ENCODE measurements at places on chromosomes 11 and 22.

GRCh38 chr22:44099696-44100095 is 75.6 kb downstream of the PARVB start:
- DNase-seq: no peak

- DNase-seq: no peak
Measured at GRCh38 chr11:12276356-12276755, 101.0 kb upstream of the PARVA start.

DNA sequence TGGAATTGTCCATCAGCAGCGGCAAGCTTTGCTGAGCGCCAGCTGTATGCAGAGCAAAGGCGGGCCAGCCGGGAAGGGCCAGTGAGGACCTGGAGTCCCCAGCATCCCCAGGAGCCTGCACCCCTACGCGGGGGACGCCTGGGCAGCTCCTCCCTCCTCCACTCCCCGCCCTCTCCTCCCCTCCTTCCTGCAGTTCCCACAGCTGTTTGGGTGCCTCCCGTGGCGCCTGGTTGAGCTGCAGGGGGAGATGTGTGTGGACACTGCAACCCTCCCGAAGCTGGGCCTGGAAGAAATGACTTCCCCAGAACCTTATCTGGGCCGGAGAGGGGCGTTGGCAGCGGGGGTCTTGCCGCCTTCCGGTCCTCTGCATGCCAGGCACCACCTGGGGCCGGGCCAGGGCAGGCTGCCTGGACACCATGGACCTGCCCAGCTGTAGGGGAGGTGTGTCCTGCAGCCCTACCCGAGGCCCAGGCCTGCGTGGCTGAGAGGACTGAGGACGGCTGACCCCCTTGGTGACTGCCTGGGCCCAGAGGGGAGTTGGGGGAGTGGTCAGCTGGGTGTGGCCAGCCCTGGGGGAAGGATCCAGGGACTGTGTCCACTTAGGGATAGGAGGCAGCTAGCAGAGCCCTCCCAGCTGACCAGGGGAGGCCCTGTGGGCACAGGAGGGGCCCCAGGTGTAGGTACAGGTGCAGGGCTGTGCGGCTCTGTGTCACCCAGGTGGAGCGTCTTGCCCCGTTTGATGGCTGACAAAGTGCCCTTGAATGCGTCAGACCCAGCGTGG is 16.8 kb upstream of the MUC6 start:
- no peak for DNase-seq

DNA sequence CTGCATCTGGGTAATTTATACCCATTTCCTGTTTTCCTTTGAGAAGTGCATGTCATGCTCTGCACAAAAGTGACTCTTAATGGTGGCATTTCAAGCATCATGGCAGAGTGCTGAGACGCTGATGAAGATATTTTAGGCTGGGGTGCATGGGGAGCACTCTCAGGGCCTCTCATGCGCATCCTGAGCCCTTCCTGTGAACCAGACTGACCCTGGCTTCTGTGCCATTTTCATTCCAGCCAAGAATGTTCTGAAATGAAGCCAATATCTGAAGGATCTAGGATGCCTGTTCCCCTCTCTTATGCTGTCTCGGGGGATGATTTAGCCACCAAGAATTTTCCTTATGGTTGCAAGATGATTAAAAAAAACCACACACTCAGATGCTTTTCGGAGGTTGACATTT is 61.5 kb downstream of the MIAT start:
- DNase-seq: no peak

- no peak for DNase-seq
Measured at GRCh38 chr22:47228767-47229166, 466.3 kb downstream of the TBC1D22A start.

DNA sequence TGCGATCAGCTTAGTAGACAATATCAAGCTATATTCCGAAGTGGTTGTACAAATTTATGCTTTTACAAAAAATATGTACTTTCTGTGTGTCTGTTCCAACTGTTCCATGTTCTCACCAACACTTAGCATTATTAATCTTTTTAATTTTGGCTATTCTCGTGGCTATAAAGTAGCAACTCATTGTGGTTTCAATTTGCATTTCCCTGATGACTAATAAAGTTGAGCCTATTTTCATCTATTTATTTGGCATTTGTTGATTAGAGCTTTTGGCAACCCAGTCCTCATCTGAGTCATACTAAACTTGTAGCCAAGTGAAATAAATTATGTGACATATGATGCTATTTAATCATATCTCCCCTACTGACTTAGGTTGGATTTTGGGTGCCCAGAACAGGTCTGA is 115.9 kb downstream of the FBXO7 start:
- DNase-seq: no peak

DNA sequence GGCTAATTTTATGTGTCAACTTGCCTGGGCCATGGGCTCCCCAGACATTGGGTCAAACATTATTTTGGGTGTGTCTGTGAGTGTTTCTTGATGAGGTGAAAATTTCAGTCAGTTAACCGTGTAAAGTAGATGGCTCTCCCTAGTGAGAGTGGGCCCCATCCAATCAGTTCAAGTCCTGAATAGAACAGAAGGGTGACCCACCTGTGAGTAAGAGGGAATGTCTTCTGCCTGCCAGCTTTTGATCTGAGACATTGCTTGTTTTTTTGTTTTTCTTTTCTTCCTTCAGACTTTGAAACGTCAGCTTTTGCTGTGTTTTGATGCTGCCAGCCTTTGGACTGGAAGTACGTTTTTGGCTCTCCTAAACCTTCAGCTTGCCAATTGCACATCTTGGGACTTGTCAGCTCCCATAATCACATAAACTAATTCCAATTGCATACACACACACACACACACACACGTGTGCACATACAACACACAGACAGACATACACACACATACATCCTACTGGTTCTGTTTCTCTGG is 300.1 kb downstream of the CNTN5 start:
- DNase-seq: no peak

DNA sequence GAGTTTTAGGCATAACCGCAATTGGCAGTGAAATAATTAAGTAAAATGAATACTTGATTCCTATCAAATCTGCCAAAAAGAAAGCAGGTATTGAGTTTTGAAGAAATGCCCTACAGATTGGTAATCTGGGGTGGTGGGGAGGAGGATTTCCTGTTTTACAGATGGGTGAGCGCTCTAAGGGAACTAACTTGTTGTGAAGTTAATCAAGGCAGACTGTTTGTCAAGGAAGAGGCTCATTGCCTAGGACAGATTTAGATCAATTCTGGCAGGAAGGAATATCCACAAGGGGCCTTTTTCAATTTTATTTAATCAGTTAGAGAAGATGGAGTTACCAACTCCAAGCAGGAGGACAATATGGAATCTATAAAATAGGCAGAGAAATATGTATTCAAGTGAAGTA is 271.5 kb upstream of the CCDC90B start:
- no peak for DNase-seq

DNA sequence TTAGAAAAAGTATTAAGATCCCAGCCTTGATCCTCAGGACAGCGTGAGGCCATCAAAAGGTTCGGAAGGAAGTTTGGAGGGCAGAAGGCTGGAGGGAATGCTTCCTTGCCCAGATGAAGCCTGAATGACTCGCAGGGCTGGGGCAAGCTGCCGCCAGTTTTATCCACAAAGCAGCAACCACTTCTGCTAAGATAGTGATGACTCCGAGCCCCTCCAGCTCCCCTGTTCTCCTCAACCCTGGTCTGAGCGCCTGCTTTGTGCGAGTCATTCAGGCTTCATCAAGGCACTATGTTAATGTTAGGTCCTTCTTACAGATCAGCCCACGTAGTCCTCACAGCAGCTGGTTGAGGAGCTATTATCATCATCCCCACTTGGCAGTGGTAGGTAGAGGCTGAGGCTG is 158.8 kb downstream of the COMMD9 start:
- no peak for DNase-seq

DNA sequence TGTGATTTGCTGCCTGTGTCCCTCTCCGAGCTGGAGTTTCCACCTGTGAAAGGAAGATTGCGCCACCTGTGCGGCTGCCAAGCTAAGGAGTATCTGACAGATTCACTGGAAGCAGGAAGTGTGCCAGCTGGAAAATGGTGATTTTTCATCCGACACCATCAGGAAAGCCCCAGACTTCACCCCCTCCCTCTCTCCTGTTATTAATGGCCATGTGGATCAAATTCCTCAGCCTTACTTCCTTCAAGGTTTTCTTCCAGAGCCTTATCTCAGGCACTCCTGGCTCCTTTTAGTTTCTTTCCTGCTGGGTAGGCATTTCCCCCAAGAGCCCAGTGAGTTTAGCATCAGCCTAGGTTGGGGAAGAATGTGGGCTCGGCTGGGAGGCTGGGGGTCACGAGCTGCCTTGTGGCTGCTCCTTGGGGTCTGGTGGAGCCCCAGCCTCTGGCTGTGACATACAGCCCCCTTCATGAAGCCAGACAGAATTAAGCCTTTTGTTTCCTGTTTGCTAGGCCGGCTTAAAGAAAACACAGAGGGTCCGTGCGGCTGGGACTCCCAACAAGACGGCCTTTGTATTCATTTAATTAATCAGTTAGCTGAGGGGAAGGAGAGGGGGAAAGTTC is 37.1 kb downstream of the PKNOX2 start:
- no peak for DNase-seq
